Kidney epithelial cell (primary cell): ENCODE measurements at places on chromosomes 5 and 9. TPM values are rescaled to one million over a fixed set of nuclear protein-coding genes. Genes with fewer than 3 reads are reported as not detected.
A peak's percentile ranks its signal among the peaks of the same experiment; 100 is the strongest.

Gene GFI1B
- not detected in 2 replicates for total RNA-seq

Gene KIAA0825
- 2.7 and 3.2 TPM in 2 replicates for total RNA-seq

Gene AQP3
- total RNA-seq, result 0.89 and 1.1 TPM in 2 replicates

Gene SPATA31C2
- total RNA-seq, result not detected in 2 replicates

- no peak for DNase-seq
These were observed 120.6 kb upstream of the STC2 start for GRCh38 chr5:173448856-173449255.

- DNase-seq, result peak; percentile 73
These were observed 398.8 kb downstream of the ENC1 start for GRCh38 chr5:74241751-74242140.

DNA sequence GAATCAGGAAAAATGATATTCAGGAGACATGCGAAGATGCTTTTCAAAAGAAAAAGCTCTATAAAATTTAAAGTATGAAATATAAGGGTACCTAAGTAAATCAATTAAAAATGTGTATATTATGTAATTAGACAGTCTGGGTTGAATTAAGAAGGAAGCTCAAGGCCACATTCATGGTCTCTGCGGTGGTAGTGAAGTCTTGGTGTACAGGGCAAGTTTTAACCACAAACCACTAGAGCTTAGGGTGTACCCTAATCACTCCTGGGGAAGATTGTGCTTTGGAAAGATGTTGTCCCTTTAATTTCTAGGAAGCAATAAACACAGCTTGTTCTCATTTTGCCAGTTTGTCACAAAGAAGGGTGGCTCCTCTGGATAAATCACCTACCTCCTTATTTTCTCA is 287.2 kb upstream of the ZNF608 start:
- no peak for DNase-seq

DNA sequence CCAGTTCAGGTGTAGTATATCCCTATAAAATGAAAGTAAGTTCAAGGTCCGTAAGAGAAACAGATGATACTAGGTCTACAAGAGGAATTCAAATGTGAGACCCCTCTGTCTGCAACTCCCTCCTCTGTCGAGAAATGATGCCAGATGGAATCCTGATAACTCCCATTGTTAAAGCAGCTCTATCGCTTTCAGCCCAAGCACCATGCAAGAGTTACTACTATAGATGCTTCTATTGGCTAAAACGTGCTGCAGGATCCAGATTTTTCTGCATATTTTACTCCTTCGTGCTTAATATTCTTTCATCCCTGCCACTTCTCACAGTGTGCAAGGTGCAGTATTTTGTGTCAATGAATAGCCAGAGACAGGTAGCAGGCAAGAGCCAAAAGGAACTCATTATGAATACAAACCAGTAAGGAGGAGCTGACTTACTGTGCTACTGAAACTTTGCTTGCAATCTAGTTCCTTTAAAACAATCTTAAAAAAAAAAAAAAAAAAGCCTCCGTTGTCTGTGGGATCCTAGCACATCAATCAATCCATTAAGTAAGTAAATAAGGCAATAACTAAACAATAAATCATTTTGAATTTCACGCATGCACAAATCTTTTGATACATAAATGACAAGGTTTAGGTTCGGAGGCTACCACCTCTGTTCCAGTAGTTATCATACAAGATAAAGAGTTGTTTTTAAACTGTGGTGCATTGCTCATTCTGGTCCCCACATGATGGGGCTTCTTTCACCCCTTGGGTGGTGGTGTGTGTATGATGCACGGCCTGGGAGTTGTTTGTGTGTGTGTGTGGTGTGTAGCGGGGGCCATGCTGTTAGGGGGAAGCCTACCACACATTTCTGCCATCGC is 151.1 kb upstream of the MPDZ start:
- no peak for DNase-seq

DNA sequence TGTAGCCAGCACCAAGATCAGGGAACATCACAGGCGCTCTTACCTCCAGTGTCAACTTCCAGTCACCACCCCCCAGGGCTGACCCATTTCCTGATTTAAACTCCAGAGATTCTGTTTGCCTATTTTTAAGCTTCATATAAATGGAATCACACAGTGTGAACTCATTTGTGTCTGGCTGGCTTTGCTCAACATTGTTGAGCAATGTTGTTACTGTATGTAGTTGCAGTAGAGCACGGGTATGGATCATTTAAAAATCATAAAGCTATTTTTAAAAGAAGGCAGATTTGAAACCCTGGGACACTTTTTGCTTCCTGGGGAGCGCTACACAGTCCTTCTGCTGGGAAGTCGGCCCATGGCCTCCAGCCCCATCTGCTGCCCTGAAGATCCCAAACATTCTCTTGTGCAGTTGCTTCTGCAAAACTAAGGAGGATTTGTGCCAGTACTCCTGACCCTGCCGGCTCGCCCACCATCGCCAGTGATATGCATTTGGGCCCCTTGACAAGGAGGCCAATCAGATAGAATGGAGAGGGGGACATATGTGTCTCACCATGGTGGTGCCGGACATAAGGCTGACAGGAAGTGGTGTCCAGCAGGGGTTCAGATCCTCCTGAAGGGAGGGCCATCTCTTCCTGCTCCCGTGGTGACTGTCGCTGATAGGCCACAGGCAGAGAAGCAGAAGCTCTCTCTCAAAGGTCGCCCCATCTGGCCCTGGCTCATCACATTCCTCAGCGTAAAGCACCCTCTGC is 13.3 kb downstream of the DCANP1 start:
- DNase-seq, result no peak

DNA sequence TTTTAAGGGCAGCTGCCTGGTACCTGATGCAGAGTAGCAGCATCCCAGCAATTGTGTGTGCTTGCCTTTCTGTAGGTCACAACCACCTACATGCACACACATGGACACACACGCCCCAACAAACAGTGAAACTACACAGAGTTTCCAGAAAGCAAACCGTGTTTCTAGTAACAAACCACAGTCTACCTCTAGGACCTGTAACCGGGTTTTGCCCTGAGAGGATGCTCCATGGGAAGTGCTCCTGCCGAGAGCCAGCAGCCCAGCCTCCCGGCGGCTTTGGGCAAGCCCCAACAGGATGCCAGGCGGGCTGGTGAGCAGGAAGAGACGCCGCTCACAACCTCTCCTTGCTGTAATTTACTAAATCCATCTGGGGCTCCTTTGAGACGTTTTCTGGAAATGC is 4.1 kb upstream of the TCF7 start:
- no peak for DNase-seq

DNA sequence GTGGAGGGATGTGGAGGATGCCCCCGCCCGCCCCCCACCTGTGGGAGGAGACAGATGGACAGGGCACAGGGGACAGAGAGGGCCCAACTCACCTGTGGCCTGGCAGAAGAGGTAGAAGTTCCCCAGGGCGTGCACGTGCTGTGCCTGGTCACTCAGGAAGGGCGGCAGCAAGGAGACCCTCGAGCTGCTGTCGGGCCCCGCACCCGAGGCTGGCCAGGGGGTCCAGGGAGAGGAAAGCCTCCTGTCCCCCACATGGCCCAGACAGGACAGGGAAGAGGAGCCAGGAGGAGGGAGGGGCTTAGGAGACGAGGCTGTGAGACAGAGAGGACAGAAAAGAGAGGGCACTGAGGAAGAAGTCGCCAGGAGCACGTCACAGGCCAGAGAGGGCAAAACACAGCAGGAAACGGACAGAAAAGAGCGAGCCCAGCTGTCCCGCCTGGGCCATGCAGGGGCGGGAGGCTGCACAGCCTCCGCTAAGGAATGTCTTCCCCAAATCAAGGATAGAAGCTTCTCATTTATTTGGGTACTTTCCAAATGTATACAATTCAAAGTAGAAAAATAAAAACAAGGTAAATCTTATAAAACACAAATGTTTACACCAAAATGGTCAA is 58.5 kb downstream of the SECISBP2 start:
- no peak for DNase-seq

DNA sequence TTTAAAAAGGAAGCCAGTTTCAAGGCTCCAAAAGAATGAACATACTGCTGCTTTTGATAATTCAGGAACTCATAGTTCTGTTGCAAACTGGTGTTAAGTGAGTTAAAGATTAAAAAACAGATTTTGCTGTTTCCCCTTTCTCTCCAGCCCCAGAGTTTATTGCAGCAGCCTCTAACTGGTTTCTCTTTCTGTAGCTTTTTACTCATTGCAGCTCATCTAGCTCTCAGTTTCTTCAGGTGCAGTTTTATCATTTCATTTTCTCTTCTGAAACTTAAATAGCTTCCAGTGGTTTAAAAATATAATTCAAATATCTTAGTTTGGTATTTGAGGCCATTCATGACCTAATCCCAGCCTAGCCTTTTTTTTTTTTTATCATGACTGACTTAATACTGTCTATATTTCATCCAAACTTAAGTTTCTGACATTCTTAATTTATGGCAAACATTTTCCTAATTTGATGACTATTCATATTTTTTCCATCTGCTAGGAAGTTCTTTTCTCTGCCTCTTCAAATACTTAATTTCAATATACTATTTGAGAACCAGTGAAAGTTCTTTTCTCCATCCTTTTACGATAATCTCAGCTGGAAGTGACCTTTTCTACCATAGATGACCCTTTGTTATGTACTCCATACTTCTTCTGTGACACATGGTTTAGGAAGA is 252.7 kb upstream of the GRIA1 start:
- no peak for DNase-seq

DNA sequence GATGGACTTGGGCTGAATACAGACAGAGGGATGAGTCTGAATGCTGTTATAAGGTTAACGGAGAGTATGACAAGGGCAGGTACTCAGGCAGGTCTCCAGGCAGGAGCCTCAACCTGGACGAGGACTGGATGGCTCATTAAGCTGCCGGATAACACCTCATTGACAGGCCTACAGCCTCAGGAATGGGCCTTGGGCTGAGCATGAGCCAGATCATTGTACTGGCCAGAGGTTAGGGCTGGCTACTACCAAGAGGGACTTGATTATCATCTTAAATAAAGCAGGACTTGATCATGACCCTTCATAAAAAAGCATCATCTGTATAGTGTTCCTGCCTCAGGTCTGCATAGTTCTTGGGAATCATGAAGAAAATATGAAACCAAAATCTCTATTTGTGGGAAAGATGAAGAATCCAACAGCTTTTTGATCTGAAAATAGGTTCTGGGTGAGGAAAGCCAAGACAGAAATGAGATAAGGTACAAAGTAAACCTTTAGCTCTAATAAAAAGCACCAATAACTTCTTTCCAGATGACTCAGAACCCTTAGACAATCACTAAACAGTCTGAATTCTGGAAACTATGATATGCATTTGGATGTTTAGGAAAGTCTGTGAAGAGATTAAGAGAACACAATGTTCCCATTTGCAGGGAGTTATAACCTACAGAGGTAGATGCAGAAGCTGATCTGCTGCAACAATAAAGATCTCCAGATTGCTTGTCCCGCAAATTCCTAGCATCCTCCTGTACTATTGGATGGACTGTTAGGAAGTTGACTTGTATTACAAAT is 343.1 kb downstream of the CTNND2 start:
- DNase-seq, result no peak

GRCh38 chr5:144583541-144584449 is 413.1 kb downstream of the KCTD16 start:
- no peak for DNase-seq

GRCh38 chr9:34375901-34376595 is 650 bp downstream of the MYORG start:
- no peak for DNase-seq

DNA sequence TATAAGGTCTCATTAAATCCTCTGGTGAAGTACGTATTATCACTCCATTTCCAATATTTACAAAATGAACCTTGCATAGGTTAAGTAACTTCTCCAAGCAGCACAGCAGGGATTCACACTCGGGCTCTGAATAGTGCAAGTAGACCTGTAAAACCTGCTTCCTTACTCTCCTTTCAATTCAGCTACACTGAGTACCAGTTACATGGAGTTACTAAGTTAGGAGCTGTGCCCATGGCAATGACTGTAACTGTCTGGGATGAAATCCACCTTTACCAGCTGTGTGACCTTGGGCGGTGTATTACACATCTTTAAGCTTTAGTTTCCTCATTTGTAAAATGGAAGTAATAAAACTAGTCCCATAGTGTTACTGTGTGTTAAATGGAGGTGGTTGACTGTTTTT is 15.9 kb upstream of the MOB3B start:
- no peak for DNase-seq
